ENCODE measurements at places on chromosomes 6 and 20.

DNA sequence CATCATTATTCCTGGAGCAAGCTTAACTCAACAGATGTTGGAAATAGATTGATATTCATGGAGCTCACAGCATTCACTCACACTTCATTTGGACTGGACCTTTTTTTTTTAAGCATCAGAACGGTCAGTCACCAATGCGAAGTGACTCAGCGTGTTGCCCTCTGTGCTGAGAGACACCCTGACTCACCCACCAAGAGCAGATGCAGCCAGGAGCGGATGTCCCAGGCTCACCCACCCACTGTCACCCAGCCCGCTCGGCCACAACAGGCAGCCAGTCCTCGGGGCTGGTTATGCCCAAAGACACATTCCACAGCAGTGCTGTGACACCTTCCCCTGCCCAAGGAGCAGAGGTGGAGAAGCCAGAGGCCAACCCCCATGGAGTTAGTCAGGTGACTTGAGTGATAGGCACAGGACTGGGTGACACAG, 15.7 kb downstream of the RNASET2 start:
- no peak for DNase-seq

- DNase-seq = no peak
Observed at GRCh38 chr6:14739827-14740226, 506.0 kb upstream of the JARID2 start.

DNA sequence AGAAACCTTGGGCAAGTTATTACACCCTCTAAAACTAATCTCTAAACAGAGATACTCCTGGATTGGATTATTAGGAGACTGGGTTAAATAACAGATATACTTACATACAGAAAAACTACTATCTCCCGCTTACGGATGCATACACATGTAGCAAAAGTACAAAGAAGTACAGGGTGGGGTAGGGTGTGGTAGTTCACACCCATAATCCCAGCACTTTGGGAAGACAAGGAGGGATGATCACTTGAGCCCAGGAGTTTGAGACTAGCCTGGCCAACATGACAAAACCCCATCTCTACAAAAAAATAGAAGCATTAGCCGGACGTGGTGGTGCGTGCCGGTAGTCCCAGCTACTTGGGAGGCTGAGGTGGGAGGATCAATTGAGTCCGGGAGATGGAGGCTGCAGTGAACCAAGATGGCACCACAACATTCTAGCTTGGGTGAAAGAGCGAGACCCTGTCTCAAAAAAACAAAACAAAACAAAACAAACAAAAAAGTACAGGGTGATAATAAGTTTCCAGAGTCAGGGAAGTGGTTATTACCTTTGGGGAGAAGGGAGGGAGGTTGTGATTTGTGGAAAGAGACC, 8.1 kb downstream of the PIM1 start:
- DNase-seq = no peak

GRCh38 chr20:58127701-58128111, 100.7 kb downstream of the ANKRD60 start:
- no peak for DNase-seq

- no peak for DNase-seq
Observed at GRCh38 chr6:39433630-39434029, 111.1 kb upstream of the KCNK16 start.

DNA sequence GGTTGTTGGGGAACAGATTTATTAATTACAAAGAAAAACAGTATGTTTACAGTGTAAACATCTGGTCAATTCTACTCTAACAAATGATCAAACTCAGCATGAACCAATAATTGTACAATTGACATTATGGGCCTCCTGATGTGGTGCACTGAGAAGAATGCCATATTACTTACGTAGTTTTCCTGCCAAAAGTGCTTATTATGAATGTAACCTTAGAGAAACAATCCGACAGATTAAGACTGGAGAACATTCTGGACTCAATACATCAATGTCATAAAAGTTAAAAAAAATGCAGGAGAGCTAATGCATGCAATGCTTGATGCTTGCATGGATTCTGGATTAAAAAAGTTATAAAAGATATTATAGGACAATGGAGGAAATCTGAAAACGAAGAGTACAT, 69.0 kb downstream of the LYRM4 start:
- DNase-seq = no peak

DNA sequence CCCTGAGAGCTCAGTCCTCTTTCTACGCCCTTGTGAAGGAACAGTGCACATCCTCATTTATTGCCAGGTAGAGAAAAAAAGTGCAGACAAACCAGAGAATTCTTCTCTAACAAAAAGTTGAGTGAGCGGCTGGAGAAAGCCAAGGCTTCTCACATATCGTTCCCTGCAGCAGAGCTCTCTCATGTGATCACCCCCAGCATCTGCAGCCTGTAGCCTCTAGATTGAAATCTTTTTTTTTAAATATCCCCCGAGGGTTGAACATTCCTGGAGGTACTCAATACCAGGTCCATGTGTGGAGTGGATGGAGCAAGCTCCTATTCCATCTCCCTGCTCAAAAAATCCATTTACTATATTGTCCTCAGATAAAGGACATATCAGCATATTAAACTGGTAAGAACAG, 22.9 kb upstream of the ZNF133 start:
- DNase-seq = no peak

DNA sequence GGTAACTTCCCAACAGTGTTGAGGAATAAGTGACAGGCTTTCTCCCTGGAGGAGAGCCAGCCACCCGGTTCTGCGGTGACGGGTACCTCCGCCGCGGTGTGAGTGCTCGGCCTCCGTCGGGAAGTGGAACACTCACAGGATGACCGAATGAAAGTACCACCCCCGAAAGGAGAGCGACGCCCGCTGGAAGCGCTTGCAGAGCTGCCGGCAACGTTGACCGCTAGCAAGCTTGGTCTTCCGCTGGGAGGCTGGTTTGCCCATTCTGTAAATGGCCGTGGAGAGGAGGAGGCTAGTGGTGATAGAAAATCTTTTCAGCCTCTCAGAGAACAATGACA, 614 bp upstream of the TMEM242 start:
- no peak for DNase-seq
